Umbilical cord (tissue), 2 donors: ENCODE measurements at places on chromosomes 7 and 10. TPM values are rescaled to one million over a fixed set of nuclear protein-coding genes. Genes with fewer than 3 reads are reported as not detected.

- no peak for DNase-seq
Measured at GRCh38 chr10:96325719-96326373, 21.6 kb downstream of the DNTT start.

- no peak for DNase-seq
Measured at GRCh38 chr10:239109-239508, 103.9 kb downstream of the ZMYND11 start.

The FGFBP3 gene
- 1.2 TPM for total RNA-seq

GRCh38 chr7:13181216-13181615 is 493.8 kb downstream of the ARL4A start:
- peak; percentile 63 for DNase-seq

The ACSM6 gene
- 0.96 TPM for total RNA-seq

- no peak for DNase-seq
Measured at GRCh38 chr7:107850216-107850615, 40.8 kb upstream of the DLD start.

The GPR26 gene
- total RNA-seq = 0.72 TPM
